Endothelial cell (in vitro differentiated cells): ENCODE measurements at places on chromosomes 11 and 22. TPM values are rescaled to one million over a fixed set of nuclear protein-coding genes. Genes with fewer than 3 reads are reported as not detected.

- no peak overlapping the region for H3K4me3 ChIP-seq
- H3K4me1 ChIP-seq, result peaks cover 59% of the 10 kb centered on the region
- H3K27me3 ChIP-seq, result peaks cover 9% of the 10 kb centered on the region
- peak overlapping the region; percentile 1 for H3K27ac ChIP-seq
- H3K36me3 ChIP-seq, result peaks cover 16% of the 10 kb centered on the region
Observed at GRCh38 chr11:57787006-57787604, 25.5 kb downstream of the CTNND1 start.

DNA sequence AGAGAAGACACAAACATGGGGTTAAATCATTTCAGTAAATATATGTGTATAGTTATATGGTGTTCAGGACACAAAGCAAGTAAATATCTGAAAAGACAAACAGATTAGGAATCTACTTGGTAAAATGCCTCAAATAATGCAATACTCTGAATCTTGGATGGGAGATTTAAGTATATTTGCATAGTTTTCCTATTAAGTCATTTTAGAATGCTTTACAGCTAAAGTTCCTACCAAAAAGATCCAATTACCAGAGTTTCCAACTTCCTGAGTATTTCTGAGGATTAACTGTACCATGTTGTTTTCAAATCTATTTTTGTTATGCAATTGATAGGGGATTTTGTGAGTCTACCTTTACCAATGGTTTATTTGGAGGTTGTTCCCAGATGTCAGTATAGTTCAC lies 424.4 kb upstream of the CCDC179 start:
- H3K36me3 ChIP-seq, result no peaks in the 10 kb centered on the region
- H3K27ac ChIP-seq, result no peak overlapping the region
- H3K4me1 ChIP-seq, result no peaks in the 10 kb centered on the region
- H3K4me3 ChIP-seq, result no peak overlapping the region
- no peak for DNase-seq
- H3K27me3 ChIP-seq, result no peaks in the 10 kb centered on the region

DNA sequence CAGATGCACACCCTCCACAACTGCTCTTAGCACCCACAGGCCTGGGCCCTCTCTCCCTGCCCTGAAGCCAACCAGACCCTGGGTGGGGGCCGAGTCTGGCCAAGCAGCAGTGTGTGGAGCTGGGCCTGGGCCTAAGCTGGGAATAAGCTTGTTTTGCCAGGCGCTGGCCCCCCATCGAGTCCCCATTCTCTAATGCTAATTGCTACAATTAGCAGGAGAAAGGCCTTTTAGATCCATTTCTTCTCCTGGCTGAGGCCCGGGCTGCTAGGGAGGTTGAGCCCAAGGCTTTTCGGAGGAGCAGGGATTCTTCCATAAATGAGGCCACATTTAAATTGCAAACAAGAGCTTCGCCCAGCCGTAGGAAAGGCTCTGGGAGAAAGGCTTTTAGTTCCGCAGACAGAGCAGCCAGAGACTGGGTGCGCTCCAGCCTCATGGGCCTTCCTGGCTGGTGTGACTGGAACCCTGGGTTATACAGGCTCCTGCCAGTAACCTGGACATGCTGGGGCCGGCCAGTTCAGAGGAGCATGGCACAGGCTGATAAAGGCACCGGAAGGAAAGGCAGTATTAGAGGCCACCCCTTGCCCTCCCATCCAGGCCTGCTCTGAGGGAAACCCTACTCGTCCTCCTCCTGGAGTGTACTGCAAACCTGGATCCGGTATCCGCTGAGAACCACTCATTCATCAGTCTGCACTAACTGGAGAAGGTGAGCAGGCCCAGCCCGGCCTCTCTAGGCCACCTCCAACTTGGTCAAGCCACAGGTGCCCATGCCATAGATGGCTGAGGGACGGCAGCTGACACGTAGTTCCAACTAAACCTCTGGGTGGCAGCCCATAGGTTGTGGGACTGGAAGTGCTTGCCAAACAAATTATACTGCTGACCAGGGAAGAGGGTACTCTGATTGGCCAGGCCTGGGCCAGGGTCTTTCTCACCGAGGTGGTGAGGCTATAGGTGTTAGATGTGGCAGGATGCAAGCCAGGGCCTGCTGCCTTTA lies 6.2 kb downstream of the KCNQ1OT1 start:
- H3K27ac ChIP-seq, result no peak overlapping the region
- H3K4me1 ChIP-seq, result peaks cover 36% of the 10 kb centered on the region
- peaks cover 13% of the 10 kb centered on the region for H3K27me3 ChIP-seq
- peak overlapping the region; percentile 24 for H3K4me3 ChIP-seq
- DNase-seq, result no peak

- H3K27ac ChIP-seq, result no peak overlapping the region
- H3K27me3 ChIP-seq, result peaks cover 6% of the 10 kb centered on the region
- H3K4me3 ChIP-seq, result no peak overlapping the region
- no peaks in the 10 kb centered on the region for H3K4me1 ChIP-seq
Observed at GRCh38 chr11:117584056-117584830, 212.8 kb downstream of the DSCAML1 start.

Gene ZBTB16
- total RNA-seq, result 0.54 TPM

Gene PGA3
- 0.80 TPM for total RNA-seq

- H3K4me3 ChIP-seq, result no peak overlapping the region
- H3K27ac ChIP-seq, result no peak overlapping the region
- no peaks in the 10 kb centered on the region for H3K36me3 ChIP-seq
- no peaks in the 10 kb centered on the region for H3K4me1 ChIP-seq
Observed at GRCh38 chr11:65459552-65459951, 37.0 kb downstream of the NEAT1 start.

Gene CAPRIN1
- total RNA-seq, result 257 TPM

- DNase-seq, result no peak
- H3K36me3 ChIP-seq, result no peaks in the 10 kb centered on the region
- H3K27ac ChIP-seq, result no peak overlapping the region
- no peaks in the 10 kb centered on the region for H3K27me3 ChIP-seq
Observed at GRCh38 chr11:82718821-82719220, 14.8 kb downstream of the FAM181B start.

DNA sequence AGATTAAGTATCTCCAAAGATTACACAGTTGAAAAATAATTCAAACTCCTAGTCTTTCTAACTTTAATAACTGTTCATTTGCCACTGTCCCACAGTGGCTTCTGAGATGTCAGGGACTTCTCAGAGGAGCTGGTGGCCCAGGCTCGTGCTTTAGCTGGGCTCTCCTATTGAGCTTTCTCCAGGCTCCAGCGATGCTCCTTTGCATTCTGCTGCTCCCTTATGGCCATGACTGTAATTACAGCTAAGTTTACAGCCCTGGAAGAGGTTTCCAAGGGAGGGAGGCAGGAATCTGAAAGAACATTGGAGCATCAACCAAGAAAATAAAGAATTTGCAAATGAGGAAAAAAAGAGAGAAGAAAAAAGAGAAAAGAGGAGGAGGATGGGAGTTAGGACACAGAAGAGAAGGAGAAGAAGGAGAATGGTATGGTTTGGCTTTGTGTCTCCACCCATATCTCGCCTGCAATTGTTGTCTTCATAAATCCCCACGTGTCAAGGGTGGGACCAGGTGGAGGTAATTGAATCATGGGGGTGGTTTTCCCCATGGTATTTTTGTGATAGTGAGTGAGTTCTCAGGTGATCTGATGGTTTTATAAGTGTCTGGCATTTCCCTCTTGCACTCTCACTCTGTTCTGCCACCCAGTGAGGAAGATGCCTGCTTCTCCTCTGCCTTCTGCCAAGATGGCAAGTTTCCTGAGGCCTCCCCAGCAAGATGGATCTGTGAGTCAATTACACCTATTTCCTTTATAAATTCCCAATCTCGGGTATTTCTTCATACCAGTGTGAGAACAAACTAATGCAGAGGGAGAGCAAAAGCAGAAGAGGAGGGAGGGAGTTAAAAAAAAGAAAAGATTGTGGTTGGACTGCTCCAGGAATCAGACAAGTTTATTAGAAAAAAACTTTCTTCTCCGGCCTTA lies 857.0 kb downstream of the KCNA4 start:
- no peak overlapping the region for H3K27ac ChIP-seq
- peak; percentile 70 for DNase-seq
- no peaks in the 10 kb centered on the region for H3K4me1 ChIP-seq
- H3K27me3 ChIP-seq, result no peaks in the 10 kb centered on the region
- no peaks in the 10 kb centered on the region for H3K36me3 ChIP-seq

Gene MRGPRF
- 0.54 TPM for total RNA-seq

DNA sequence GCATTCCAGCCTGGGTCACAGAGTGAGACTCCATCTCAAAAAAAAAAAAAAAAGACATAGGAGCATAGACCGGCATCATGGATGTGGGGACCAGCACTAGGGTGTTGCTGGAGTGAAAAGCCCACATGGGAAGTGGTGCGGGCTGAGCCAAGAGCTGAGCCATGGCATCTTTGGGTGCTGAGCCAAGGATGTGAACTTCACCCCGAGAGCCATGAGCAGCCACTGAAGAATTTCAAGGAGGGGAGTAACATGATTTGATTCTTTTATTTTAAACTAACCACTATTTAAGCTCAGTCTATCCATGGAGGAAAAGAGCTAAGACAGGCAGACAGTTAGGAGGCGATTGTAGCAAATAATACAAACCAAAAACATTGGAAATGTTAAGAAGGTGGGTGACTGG lies 57.4 kb downstream of the AHNAK start:
- peaks cover 2% of the 10 kb centered on the region for H3K27me3 ChIP-seq
- H3K27ac ChIP-seq, result no peak overlapping the region
- H3K4me1 ChIP-seq, result peaks cover 21% of the 10 kb centered on the region
- H3K4me3 ChIP-seq, result no peak overlapping the region

GRCh38 chr22:46376908-46377524 lies 41.5 kb downstream of the TRMU start:
- H3K4me3 ChIP-seq, result no peak overlapping the region
- H3K27ac ChIP-seq, result no peak overlapping the region
- H3K4me1 ChIP-seq, result peaks cover 10% of the 10 kb centered on the region
- DNase-seq, result no peak

DNA sequence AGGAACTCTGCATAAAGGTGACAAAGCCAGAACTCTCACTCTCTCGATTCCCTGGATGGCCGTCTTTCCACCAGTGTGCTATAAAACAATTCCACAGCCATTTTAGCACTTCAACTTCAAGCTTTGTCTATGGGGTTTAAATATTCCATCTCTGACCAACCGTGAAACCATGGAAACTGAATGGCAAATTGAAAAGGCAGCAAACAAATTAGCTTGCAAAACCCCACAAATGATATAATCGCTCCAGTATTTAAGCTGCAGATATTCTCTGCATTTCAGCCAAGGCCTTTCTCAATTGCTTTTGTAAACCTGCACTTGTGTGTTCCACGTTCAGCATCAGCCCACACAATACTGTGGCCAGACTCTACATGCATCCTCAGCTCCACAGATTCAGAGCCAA lies 131.7 kb upstream of the ISX start:
- H3K27me3 ChIP-seq, result peaks cover 6% of the 10 kb centered on the region
- no peaks in the 10 kb centered on the region for H3K4me1 ChIP-seq
- H3K4me3 ChIP-seq, result no peak overlapping the region
- H3K36me3 ChIP-seq, result peaks cover 3% of the 10 kb centered on the region
- DNase-seq, result no peak

Gene PNPLA3
- total RNA-seq, result 18.3 TPM

- peaks cover 8% of the 10 kb centered on the region for H3K27me3 ChIP-seq
- peak; percentile 51 for DNase-seq
Observed at GRCh38 chr22:30390974-30391691, 3.9 kb upstream of the RNF215 start.

DNA sequence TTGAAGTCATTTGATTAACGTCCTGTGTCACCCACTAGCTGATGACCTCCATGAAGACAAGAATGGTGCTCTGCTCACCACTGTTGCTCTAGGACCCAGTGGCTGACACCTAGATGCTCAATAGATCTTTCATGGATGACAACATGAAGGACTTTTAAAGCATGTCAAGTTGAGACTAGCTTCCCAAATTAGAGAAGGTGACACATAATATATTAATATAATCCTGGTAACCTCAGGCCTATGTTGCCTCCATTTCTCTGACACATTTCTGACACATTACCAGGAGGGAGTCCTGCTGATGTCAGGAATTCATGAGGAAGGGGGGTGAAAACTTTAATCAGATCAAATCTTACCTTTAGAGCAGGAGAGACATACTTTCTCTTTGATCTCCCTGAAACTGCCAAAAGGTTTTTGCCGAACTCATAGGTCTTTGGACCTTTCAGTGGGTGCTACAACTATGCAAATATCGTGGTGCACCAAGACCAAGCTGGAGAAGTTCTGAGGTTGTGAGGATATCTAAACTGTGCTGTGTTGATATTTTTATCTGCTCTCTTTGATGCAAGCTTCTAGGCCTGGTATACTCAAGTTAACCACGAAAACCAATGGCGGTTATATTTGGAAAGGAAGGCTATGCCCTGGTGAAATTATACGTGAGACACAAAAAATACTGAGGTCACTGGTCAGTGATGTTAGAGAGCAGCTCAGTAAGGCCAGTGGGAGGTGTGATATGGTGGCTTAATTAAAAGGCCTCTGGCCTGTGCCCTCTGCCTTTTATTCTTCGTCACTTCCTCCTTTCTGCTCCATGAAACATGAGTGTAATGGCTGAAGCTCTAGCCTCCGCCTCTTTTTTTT lies 13.2 kb upstream of the AMPD3 start:
- no peak overlapping the region for H3K4me3 ChIP-seq
- no peaks in the 10 kb centered on the region for H3K4me1 ChIP-seq
- DNase-seq, result no peak
- H3K27ac ChIP-seq, result no peak overlapping the region
- H3K36me3 ChIP-seq, result no peaks in the 10 kb centered on the region

GRCh38 chr11:32820497-32820896 lies 9.2 kb upstream of the PRRG4 start:
- H3K27ac ChIP-seq, result no peak overlapping the region
- H3K27me3 ChIP-seq, result no peaks in the 10 kb centered on the region
- H3K4me3 ChIP-seq, result no peak overlapping the region

DNA sequence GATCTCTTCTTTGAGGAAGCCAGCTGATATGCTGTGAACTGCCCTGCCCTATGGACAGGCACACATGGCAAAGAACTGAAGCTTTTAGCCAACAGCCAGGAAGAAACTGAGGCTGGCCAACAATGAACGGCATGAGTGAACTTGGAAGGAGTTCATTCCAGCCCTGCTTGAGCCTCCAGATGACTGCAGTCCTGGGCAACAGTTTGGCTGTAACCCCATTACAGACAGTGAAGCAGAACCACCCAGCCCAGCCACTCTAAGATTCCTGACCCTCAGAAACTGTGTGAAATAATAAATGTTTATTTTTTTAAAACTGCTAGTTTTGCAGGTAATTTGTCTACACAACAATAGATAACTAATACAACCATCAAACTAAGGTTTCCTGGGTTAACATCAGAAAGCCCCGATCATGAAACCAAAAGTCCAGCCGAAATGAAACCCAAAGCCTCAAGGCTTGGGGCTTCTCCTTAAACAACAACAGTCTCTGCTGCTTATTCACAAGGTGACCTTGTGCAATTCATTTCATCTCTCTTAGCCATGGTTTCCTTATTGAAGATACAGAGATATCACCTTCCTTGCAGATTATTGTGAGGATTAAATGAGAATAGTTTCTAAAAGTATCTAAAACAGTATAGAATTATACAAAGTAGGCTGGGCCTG lies 31.4 kb downstream of the PAK1 start:
- no peak overlapping the region for H3K27ac ChIP-seq
- H3K4me1 ChIP-seq, result no peaks in the 10 kb centered on the region
- H3K27me3 ChIP-seq, result peaks cover 2% of the 10 kb centered on the region
- no peaks in the 10 kb centered on the region for H3K36me3 ChIP-seq
- no peak overlapping the region for H3K4me3 ChIP-seq
